ENCODE measurements at places on chromosomes 7 and 10.

DNA sequence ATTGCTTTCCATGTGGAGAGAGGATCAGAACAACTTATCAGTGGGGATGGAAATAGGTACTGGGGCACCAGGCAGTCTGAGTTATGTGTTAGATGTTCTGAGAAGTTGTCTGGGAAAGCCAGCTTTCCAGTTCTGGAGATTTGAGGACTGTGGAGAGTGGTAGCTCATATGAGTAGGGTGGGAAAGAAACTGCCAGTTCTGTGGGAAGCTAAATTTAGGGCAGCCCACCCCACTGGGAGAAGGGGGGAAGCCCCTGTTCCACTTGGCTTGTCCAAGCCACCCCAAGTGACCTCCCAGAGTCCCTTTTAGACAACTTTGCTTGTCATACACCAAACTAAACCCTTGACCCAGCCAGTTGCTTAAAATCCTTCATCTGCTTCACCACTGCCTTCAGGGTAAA lies 189.5 kb downstream of the REEP3 start:
- DNase-seq, result no peak

DNA sequence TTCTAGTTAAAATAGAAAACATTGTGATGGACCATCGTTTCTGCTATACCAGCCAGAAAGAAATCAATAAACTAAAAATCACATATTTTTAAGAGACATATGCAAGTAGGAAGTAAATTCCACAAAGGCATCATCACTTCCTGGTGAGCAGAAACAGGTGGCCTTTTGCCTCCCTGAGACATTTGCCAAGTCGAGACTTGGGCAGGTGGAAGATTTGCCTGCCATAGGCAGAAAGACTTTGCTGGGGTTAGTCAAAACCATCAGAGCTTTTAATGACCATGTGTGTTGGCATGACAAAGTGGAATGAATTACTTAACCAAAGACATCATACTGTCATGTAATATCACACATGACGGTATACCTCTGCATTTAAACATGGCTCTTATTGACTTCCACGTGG lies 66.0 kb upstream of the FGL2 start:
- DNase-seq, result no peak

DNA sequence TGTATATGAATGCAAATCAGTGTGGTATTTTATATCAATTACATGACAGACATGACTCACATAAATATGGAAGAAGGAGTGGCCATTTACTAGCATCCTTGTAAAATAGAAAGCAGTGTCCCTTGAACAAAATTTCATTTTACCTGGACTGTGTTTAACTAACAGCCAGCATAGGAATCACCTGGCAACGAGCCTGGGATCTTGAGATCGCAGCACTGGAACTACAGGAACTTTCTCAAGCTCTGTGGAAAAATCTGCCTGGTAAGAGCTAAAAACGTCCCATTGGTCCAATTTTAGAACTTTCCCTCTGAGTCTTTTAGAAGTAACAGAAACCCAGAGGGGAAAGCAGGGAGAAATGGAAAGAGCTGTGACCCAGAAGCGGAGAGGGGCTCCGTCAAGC lies 68.9 kb upstream of the AMPH start:
- DNase-seq, result no peak

DNA sequence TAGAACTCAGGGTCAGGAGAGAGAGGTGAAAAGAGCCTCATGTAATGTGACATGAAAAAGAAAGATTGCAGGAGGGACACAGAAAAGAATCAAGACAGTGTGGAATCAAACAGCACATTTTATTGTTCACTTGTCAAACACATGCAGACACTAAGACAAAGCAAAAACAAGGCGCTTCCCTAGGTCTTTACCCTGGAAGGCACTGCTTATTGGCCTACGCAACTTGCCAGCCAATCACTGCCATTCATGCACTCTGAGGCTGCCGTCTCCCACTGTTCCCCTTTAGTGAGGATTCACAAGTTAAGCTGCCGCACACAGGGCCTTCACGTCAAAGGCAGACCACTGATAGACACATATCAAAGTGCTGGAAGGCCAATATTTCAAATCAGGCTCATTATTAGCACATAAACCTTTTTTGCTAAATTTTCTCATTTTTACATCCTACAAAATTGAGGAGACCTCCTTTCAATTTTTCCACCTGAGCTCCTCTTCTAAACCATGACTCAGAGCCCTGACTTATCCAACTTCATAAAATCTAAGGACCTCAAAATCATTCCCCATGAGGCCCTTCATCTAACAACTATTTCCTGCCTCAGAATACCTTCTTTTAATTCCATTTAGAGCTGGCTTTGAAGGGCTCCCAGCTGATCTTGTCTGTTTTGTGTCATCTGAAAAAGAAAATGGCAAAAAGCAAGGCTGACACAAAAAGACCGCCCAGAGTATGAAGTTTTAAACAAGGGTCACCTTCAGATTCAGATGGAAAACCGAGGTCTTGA lies 149.4 kb downstream of the CHCHD3 start:
- DNase-seq, result no peak

DNA sequence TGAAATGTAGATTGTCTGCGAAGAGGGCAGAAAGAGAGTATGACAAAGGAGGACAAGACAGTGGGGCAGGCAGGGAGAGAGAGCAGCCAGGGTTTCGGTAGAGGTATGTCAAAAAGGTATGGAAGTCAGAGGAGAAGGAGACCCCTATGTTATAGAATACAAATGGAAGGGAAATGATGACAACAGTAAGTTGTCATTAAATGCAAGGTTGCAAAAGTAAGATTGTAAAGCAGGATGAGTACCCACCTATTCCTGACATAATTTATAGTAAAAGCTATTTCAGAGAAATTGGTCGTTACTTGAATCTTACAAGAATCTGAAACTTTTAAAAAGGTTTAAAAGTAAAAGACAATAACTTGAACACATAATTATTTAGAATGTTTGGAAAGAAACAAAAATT lies 126.3 kb downstream of the CFTR start:
- no peak for DNase-seq

DNA sequence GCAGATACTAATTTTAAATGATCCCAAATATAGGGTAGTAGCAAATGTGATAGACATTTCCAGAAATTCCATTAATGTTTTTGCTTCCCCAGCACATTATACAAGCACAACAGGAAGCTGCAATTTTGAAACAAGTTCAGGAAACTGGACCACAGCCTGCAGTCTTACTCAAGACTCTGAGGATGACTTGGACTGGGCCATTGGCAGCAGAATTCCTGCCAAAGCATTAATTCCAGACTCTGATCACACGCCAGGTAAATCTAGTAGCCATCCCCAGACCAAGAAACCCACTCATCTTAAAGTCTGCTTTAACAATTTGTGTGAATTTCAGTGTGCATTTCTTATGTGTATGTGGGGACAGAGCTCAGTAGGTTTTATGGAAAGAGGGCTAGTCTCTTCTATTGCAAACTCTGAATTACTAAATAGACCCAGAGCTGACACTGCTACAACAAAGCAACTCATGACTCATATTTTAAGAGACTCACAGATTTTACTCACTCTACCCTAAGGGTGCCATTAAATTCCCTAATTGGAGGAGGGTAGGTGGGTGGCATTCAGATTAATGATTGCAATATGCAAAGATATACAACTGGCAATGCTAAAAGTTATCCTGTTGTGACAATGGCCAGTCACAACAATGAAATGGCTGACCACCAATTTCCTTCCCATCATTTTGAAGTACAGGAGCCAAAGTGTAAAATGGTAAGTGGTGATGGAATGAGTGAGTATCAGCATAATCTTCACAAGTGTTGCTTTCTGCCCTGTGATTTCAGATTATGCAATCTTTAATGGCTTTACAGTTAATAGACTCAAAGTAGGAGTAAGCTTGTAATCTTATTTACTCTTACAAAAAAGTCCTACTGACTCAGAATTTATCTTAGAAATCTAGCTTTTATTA lies 317.6 kb upstream of the PLXDC2 start:
- DNase-seq, result no peak

GRCh38 chr10:98921316-98921715 lies 314.3 kb downstream of the HPSE2 start:
- no peak for DNase-seq

DNA sequence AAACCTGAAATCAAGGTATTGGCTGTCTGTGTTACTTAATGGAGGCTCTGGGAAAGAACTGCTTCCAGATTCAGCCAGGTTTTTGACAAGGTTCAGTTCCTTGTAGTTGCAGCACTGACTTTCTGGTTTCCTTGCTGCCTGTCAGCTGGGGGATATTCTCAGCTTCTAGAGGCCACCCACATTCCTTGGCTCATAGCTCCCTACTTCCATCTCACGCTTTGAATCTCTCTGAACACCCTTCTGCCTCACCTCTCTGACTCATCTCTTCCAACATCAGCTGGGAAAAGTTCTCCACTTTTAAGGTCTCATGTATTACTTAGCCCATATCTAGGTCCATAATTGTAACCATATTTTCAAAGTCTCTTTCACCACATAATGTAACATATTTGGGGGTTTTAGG lies 22.9 kb upstream of the GPR22 start:
- no peak for DNase-seq

DNA sequence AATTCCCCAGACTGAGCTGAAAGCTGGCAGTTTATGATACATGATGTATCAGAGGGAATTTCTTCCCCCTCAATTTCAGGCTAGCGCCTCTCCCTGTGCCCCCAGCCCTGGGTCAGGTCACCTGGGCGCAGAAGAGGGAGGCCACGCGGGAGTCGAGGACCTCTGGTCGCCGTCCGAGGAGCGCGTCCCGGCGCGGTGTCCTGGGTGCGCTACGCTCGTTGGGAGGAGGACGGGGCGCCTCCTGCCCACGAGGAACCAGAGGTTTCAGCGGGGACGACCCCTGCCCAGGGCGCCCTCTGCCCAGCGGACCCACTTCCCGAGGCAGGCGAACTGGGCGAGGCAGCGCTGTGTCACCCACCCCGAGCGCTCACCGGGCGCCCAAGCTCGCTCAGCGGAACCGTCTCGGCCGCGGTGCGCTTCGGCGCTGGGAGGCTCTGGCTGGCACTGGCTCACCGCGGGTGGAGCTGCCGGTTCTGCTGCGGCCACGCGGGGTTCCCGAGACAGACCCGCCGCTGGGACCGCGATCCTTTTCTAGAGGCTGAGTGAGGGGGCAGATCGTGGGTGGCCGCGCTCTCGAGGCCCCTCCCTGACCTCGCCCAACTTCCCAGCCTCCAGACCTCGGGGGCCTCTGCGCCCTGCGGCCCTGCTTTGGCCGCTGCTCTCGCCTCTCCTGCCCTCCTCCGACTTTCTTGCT lies at the start of gene FAM237B:
Gene FAM237B (minus strand): TSS at position 504 of the 694 bp plus-strand sequence. CDS start 1,556 bp downstream, outside the sequence.
- DNase-seq, result peak; percentile 55

DNA sequence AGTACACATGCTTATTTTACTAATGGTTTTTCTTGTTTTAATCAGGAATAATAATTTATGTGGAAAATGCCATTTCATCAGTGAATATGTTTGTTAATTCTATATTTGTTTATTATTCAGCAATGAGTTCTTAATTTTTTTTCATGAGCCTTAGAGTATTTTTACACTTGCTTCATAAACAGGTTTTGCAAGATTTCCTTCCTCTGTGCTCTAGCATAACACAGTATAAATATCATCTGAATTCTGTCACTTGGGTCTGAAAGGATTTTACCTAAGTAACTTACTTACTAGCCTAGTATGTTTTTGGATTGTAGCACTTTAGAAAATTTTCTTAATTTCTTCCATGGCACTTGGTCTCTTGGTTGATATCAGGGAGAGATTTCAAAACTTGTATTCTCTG lies 45.8 kb downstream of the GLCCI1 start:
- no peak for DNase-seq

DNA sequence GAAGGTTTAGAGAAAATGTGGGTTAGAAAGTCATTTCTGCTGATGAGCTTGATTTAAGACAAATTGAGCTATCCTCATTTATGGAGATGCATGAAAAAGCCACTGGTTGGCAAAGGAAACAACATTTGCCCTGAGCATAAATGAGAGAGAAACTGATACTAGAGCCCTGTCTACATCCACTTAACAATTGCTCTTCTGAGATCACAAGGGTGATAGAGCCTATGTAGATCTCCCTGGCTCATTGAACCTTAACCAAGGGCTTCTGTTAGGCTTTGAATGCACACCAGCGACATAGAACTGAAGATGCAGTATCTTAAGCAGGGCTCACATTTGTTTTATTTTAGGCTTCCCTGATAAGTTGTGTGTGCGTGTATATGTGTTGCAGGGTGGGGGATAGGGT lies 35.0 kb downstream of the GPR141 start:
- DNase-seq, result no peak

DNA sequence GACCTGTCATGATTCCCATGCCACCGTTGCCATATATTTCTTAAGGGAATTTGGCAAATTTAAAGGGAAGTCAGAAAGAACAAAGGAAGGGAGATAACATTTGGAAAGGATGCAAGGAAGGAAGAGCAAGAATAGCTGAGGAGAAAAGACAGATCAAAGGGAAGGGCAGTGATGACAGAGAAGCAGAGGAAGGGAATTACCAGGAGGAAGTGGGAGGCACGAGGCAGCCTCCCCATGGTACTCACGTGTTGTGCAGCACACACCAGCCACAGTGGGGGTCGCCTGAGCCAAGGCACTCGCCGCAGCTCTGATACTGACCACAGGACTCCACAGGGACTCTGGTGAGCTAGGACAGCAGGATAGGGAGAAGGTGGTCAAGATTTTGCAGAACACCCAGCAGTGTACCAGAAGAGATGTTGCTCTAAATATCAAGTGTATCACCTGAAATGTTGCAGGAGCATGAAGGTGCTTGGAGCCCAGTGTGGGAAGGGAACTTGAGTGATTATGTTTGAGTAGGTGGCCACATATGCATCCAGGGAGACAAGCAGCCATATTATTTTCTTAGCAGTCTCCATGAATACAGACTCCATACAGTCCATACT lies 335.3 kb downstream of the PLXNA4 start:
- DNase-seq, result no peak

DNA sequence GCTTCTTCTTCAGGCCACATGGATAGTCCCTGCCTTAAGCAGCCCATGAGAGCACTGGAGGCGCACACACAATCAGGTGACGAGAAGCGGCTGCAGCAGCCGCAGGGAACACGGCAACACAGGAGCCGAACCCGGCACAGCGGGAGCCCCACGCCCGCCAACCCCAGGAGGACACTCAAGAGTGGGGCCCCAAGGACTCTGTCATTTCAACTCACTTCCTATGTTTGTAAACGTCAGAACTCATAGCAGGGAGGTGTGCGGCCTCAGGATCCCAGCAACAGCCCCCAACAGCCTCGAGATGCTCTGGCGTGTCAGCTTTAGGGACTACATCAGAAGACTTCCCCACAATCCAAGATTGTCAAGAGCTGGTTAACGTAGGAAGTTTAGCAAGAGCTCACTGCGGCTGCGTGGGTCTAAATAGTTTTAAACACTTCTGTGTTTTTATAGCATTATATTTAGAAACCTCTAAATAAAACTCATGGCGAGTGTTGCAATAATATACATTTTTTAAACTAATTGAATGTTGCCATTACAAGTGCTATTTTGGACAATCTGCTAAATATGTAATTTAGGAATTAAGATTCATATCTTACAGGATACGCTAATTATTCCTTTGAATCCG lies 123.4 kb downstream of the MAD1L1 start:
- no peak for DNase-seq

- DNase-seq, result peak; percentile 97
These were observed at the start of gene MRPS24 for GRCh38 chr7:43869006-43869866. Gene MRPS24 (minus strand): TSS chr7:43869517. CDS start chr7:43869495, 22 bp downstream.

- DNase-seq, result no peak
These were observed 80.7 kb downstream of the ZNF365 start for GRCh38 chr10:62454687-62455397.

GRCh38 chr7:111806232-111806631 lies 243.9 kb upstream of the IMMP2L start:
- DNase-seq, result no peak

- DNase-seq, result no peak
These were observed 77.9 kb downstream of the GSAP start for GRCh38 chr7:77338260-77338659.

- no peak for DNase-seq
These were observed 7.7 kb upstream of the GBX1 start for GRCh38 chr7:151175047-151175792.

- DNase-seq, result no peak
These were observed 2.7 kb upstream of the UNCX start for GRCh38 chr7:1229956-1230355.

GRCh38 chr10:60414877-60415585 lies 25.4 kb upstream of the ANK3 start:
- no peak for DNase-seq
